ENCODE measurements at places on chromosomes 2 and 18.

DNA sequence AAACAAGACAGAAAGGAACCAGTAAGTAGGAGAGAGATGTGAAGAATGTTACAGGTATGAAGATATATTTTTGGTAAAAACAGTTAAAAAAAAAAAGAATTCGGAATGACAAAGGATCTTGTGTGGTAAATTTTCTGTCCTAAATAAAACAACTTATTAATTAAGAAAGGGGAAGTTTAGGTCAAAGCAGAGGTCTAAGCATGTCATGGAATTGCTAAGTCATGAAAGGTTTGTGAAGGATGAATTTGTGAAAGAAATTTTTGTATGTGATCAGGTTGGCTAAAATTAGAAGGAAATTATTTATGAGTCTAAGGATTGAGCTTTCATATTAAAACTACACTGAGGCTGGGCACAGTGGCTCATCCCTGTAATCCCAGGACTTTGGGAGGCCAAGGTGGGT is 11.1 kb upstream of the ALPG start:
- DNase-seq, result no peak

- DNase-seq, result no peak
Measured at GRCh38 chr2:230156782-230157699, 62.7 kb downstream of the SP110 start.

GRCh38 chr2:143246815-143247744 is 117.9 kb downstream of the ARHGAP15 start:
- DNase-seq, result no peak

- no peak for DNase-seq
Measured at GRCh38 chr2:2828774-2829368, 497.8 kb upstream of the MYT1L start.

GRCh38 chr2:202704248-202704647 is 69.5 kb downstream of the FAM117B start:
- no peak for DNase-seq

GRCh38 chr18:13494871-13495445 is 231.4 kb downstream of the FAM210A start:
- DNase-seq, result no peak

GRCh38 chr2:67159929-67160328 is 237.2 kb upstream of the ETAA1 start:
- no peak for DNase-seq

GRCh38 chr2:206275312-206276055 is 1.0 kb downstream of the ZDBF2 start:
- DNase-seq, result peak; percentile 15

All from GM12891 (cell line).